ENCODE measurements at places on chromosomes 11 and 22.

GRCh38 chr11:720642-721246 lies 14.7 kb downstream of the EPS8L2 start:
- H3K27me3 ChIP-seq: no peaks in the 10 kb centered on the region
- no peak overlapping the region for H3K4me3 ChIP-seq
- peak; percentile 33 for DNase-seq
- no peaks in the 10 kb centered on the region for H3K36me3 ChIP-seq

DNA sequence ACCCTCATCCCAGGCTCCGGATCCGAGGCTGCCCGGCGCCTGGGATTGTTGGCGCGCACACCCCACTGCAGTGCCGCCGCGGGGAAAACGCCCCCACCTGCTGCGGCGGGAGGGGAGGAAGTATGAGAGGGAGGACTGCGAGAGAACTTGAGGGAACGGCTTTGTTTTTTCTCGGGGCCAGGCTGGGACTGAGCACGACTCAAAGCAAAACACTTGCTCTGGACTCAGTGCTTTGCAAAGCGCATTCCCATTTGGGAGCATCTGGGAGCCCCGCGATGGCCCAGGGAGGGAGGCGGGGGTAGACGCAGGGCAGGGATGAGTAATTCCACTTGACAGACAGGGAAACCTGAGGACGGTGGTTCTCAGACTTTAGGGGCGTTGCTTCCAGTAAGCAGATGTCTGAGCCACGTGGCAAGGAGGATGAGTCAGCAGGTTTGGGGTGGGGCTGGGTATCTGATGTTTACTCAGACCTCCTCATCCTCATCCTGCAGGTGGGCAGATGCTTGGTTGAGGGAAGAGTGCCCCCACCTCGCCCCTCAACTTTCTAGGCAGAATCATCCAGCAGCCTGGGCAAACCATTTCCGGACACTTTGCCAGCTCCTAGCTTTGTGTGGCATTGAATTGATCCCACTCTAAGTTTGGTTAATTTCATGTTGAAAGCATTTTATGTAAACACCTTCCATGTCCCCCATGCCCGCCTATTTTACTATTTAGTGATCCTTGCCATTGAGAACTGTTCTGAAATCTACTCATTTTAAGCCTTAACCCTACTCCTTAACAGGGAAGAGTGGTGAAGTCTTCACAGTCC lies 1.5 kb downstream of the MIAT start:
- H3K4me1 ChIP-seq: peaks cover 15% of the 10 kb centered on the region
- peak; percentile 32 for DNase-seq
- peak overlapping the region; percentile 87 for H3K4me3 ChIP-seq
- no peaks in the 10 kb centered on the region for H3K36me3 ChIP-seq

DNA sequence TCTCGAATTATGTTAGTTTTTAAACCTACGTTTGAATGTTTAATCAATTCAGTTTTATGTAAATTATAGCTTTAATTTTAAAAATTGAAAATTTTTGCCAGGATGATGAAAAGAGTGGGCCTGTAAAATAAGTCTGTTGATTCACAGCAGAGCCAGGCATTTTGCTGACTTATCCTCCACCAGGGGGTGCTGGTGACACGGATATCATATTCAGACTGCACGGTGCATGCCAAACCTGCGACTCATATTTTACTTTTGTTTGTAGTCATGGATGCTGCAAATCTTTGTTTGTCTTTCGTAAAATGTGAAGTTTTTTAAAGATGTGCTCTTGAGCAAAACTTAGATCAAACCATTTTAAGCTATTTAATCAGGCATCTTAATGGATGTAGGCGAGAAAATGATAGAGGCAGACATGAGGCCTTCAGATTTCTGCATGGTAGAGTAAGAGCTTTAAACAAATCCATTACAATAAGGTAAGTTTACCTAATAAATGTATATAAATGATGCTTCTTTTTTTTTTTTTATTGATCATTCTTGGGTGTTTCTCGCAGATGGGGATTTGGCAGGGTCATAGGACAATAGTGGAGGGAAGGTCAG lies 3.6 kb upstream of the OR8B3 start:
- H3K27me3 ChIP-seq: no peaks in the 10 kb centered on the region
- no peak overlapping the region for H3K27ac ChIP-seq
- no peak overlapping the region for H3K4me3 ChIP-seq
- H3K36me3 ChIP-seq: no peaks in the 10 kb centered on the region
- no peaks in the 10 kb centered on the region for H3K4me1 ChIP-seq
- peak; percentile 47 for DNase-seq

GRCh38 chr11:103601225-103601846 lies 435.1 kb upstream of the DDI1 start:
- no peaks in the 10 kb centered on the region for H3K27me3 ChIP-seq
- peak; percentile 1 for DNase-seq
- no peaks in the 10 kb centered on the region for H3K36me3 ChIP-seq
- H3K4me1 ChIP-seq: no peaks in the 10 kb centered on the region
- no peak overlapping the region for H3K27ac ChIP-seq

GRCh38 chr22:45273452-45274075 lies 11.2 kb upstream of the UPK3A start:
- no peaks in the 10 kb centered on the region for H3K36me3 ChIP-seq
- H3K27me3 ChIP-seq: no peaks in the 10 kb centered on the region
- no peak overlapping the region for H3K27ac ChIP-seq
- H3K4me3 ChIP-seq: no peak overlapping the region
- H3K4me1 ChIP-seq: peaks cover 4% of the 10 kb centered on the region

DNA sequence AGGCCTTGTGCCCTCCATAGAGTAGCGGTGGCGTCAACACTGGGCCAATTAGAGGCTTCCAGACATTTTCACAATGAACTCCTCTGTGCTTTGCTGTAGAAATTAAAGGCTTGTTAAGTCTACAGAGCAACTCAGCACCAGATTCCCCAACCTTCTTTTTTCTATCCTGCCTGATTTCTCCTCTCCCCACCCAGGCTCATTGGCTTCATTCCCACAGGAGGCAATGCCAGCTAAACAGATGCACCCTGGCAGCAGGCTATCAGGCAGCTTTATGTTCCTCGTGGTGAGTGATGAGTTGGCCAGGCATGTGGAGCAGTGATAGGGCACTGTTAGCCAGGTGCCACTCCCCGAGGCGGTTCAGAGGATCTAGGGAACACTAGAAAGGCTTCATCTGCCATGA lies 4.8 kb downstream of the DIXDC1 start:
- no peaks in the 10 kb centered on the region for H3K36me3 ChIP-seq
- no peaks in the 10 kb centered on the region for H3K27me3 ChIP-seq
- no peak overlapping the region for H3K4me3 ChIP-seq
- peaks cover 4% of the 10 kb centered on the region for H3K4me1 ChIP-seq
- H3K27ac ChIP-seq: no peak overlapping the region
- no peak for DNase-seq

- DNase-seq: no peak
- H3K27me3 ChIP-seq: no peaks in the 10 kb centered on the region
- H3K36me3 ChIP-seq: peaks cover 5% of the 10 kb centered on the region
- H3K4me3 ChIP-seq: no peak overlapping the region
- H3K27ac ChIP-seq: no peak overlapping the region
Observed at GRCh38 chr11:65863889-65864705, 3.9 kb downstream of the MUS81 start.

- no peaks in the 10 kb centered on the region for H3K36me3 ChIP-seq
- H3K27ac ChIP-seq: no peak overlapping the region
- H3K4me3 ChIP-seq: no peak overlapping the region
- H3K4me1 ChIP-seq: no peaks in the 10 kb centered on the region
- no peak for DNase-seq
Observed at GRCh38 chr11:2086239-2087040, 52.7 kb downstream of the IGF2 start.

Data from naive thymus-derived CD4-positive, alpha-beta T cell (primary cell).